ENCODE measurements at places on chromosomes 3 and 15. TPM values are rescaled to one million over a fixed set of nuclear protein-coding genes. Genes with fewer than 3 reads are reported as not detected.

Gene LRRC31
- not detected for total RNA-seq

Gene HESX1
- total RNA-seq: 0.57 TPM

Gene PLA2G4F
- not detected for total RNA-seq

Gene RARB
- total RNA-seq: not detected

Gene SMAD6
- total RNA-seq: 0.04 TPM

Gene APOD
- not detected for total RNA-seq

Gene GP5
- 0.08 TPM for total RNA-seq

Gene TGFBR2
- 58.9 TPM for total RNA-seq

Gene TUSC7
- total RNA-seq: not detected

Gene ECE2
- total RNA-seq: not detected

Gene ISG20
- total RNA-seq: 28.9 TPM

Gene PP2D1
- not detected for total RNA-seq

Gene GPR62
- total RNA-seq: not detected

Gene BFSP2
- 0.61 TPM for total RNA-seq

Gene CTXN2
- not detected for total RNA-seq

Gene TMEM44
- total RNA-seq: 5.6 TPM

Gene ST3GAL6
- total RNA-seq: not detected

Gene MFAP1
- total RNA-seq: 54.1 TPM

Gene ACOX2
- not detected for total RNA-seq

Gene SAMMSON
- not detected for total RNA-seq

Gene ATP13A4
- total RNA-seq: 2.1 TPM

Gene CD200
- 29.0 TPM for total RNA-seq

Gene C3orf85
- total RNA-seq: not detected

Gene CHAC1
- 24.6 TPM for total RNA-seq

Gene CD276
- 2.6 TPM for total RNA-seq

Gene ZNF592
- 29.6 TPM for total RNA-seq

Gene KCNH8
- total RNA-seq: not detected

Gene GREM1
- total RNA-seq: not detected

Gene COL7A1
- total RNA-seq: 1.3 TPM

Gene BOC
- total RNA-seq: 0.42 TPM

Gene ZIC1
- not detected for total RNA-seq

Gene CSPG4
- 0.02 TPM for total RNA-seq

Gene ATP10A
- total RNA-seq: 32.9 TPM

Gene CFAP92
- 0.06 TPM for total RNA-seq

Gene NDN
- 1.4 TPM for total RNA-seq

Gene P2RY14
- 1.0 TPM for total RNA-seq

Gene MCTP2
- total RNA-seq: 23.4 TPM

Data from activated CD8-positive, alpha-beta memory T cell treated with anti-CD3 and anti-CD28 coated beads for 36 hours (primary cell).